ENCODE measurements at places on chromosomes 11 and 22. TPM values are rescaled to one million over a fixed set of nuclear protein-coding genes. Genes with fewer than 3 reads are reported as not detected.
A peak's percentile ranks its signal among the peaks of the same experiment; 100 is the strongest.

Gene ATG2A
- polyA plus RNA-seq, result 20.8 TPM

Gene NADSYN1
- polyA plus RNA-seq, result 63.9 TPM

Gene SLC22A6
- 0.08 TPM for polyA plus RNA-seq

Gene MMP13
- not detected for polyA plus RNA-seq

Gene MMP27
- not detected for polyA plus RNA-seq

Gene SCN4B
- polyA plus RNA-seq, result 7.4 TPM

Gene OR5A2
- 0.06 TPM for polyA plus RNA-seq

Gene KDM4E
- 0.23 TPM for polyA plus RNA-seq

Gene CARS1
- 36.6 TPM for polyA plus RNA-seq

Gene CCDC87
- polyA plus RNA-seq, result 0.12 TPM

Gene CRACR2B
- polyA plus RNA-seq, result 21.0 TPM

Gene ASCL2
- polyA plus RNA-seq, result 0.76 TPM

DNA sequence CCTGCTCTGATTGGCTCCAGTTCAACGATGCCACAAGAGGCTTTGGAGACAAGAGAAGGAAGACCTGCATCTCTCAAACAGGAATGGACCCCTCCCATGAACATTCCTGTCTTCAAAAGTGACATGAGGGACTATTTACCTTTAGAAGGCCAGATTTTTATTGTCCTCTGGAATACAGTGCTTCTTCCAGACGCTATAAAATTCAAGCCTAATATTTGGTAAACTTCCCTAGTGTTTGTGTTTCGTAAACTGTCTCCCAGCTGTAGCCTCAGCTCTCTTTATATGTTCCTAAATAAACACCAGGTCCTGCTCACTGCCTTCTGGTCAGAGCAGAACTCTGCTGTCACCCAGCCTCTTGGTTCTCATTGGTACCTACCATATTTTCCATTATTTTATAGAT, 157.8 kb downstream of the CCDC34 start:
- no peak for DNase-seq

- DNase-seq, result no peak
Measured at GRCh38 chr11:94735907-94736306, 32.2 kb upstream of the AMOTL1 start.

DNA sequence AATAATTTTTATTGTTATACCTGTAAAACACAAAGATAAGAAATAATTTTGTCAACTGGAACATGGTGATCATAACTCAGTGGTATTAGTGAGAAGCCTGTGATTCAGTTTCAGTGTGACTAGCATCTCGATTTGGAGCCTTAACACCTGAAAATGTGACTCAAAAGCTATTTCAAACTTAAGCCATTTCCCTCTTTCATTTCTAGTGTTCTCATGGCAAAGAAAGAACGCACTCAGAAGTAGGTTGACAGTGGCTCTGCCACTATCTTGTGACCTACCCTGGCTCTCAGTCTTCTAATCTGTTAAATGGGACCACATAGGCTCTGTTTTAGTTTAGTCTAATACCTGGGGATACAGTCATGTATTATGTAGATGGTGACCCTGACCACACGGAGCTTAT, 62.7 kb downstream of the ISX start:
- no peak for DNase-seq

DNA sequence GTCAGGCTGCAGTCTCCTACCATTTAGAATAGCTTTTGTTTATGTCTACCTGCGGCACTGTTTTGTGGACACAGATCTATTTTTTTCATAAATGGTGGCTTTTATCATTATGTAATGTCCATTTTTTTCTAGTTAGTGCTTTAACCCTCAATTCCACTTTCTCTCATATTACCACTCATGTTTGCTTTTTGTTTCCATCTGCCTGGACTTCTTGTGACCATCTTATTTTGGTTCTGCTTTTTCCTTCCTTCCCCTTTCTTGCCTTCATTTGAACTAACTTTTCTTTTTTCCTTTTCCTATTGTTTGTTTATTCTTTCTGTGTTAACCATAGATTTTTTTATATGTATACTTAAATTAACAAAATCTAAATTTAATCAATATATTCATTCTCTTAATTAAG, 98.5 kb upstream of the SLC22A12 start:
- no peak for DNase-seq

GRCh38 chr22:28358312-28358711, 321.3 kb downstream of the TTC28 start:
- no peak for DNase-seq

GRCh38 chr11:61587951-61588727, 7.3 kb upstream of the SYT7 start:
- peak; percentile 43 for DNase-seq

GRCh38 chr11:111548525-111548924, 8.0 kb downstream of the LAYN start:
- DNase-seq, result no peak

DNA sequence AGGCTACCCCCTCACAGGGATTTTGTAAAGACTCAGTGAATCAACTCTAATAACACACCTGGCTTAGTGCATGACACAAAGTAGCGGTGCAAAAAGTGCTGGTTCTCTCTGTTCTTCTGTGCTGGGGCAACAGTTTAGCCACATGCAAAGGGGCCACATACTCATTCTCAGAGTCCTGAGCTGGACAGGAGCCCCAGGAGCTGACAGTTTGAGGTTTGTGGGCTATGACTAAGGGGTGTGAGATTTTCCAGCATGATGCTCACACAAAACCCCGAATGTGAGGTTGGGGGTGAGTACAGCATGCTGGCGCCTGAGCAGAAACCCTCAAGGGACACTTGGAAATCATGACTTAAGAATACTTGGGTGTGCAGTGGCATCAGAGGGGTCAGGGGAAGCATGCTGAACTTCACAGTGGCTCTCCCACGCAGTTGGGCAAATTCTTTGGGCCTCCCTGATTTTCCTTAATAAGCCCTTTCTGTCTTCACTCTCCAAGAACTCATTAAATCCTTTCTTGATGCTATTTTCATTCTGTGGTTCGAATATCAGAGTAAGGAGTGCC, 31.0 kb downstream of the TMPRSS5 start:
- no peak for DNase-seq

- DNase-seq, result peak; percentile 71
Measured at GRCh38 chr11:130131961-130132850, 27.4 kb upstream of the ST14 start.

DNA sequence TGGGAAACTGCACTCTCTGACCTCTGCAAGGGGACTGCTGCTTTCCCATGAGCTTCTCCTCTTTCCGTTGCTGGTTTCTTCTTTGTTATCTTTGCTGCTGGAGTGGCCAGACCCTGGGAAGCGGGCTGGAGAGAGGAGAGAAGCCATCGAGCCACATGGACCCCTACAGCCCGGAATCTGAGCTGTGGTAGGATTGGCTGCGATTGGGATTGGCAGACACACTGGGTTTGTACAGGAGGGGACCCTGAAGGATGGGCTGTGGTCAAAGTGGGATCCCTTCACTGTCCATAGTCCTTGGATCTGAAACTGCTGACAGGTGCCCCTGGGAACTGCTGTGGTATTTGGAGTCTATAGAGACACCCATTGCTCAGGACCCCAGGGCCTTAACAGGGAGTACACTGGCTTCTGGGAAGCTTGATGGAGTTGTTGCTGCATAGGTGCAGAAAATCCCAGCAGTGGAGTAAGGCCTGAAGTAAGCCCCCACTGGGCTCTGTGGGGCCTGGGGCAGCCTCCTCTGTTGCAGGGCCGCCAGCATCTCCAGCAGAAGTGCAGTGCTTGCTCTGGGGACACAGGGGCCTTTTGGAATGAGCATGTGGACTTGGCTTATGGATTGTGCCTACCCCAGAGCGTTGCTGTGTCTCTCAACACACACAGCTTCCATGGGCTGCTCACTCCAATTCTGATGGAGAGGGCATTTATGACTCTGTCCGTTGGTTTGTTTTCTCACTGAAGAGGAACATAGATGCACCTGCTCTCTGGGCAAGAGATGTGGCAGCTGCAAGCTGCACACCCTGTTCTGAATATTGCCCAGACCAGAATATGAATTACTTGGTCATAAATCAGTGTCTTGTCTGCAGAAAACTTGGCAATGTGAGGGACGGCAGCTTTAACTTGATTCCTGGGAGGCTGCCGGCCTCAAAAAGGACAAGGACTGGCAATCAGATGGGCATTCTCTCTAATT, 32.0 kb downstream of the BCR start:
- no peak for DNase-seq

GRCh38 chr11:26987272-26987671, 6.6 kb upstream of the FIBIN start:
- no peak for DNase-seq

DNA sequence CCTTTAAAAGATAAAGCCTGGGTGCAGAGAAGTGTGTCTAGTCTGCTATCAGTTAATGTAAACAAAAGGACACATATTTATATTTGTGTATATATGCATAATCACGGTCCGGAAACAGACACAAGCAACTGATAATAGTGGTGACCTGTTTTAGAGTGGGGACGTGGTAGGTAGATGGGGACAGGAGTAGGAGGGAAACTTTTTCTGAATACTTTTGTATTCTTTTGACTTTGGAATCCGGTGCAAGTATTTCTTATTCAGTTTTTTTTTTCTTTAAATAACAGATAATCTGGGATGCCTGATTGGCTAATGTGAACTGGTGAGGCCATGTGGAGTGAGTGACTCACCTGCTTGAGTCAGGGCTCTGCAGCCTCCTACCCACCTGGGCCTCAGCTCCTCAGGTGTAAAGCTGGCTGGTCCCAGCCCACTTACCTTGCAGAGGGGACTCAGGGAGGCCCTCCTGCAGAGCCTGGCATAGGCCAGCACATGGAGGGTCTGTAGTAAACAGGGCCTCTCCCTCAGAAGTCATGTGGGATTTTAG, 15.3 kb downstream of the MICAL2 start:
- no peak for DNase-seq

DNA sequence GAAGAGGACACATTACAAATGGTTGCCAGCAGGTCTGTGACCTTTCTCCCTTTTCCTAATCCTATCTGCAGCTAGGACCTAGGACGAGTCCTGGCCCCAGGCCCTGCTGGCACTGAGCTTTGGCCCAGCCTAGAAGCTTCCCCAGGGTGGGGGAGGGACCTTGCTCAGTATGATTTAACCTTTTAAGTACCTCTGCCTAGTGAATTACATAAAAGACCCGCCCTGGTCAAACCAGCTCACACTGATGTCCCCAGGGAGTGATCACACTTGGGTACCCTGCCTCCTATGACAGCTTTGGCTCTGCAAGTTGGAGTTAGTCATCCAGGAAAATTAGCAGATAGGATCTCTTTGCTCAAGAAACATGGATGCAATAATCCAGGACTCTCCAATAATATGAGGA, 21.9 kb downstream of the ASCC2 start:
- DNase-seq, result no peak

DNA sequence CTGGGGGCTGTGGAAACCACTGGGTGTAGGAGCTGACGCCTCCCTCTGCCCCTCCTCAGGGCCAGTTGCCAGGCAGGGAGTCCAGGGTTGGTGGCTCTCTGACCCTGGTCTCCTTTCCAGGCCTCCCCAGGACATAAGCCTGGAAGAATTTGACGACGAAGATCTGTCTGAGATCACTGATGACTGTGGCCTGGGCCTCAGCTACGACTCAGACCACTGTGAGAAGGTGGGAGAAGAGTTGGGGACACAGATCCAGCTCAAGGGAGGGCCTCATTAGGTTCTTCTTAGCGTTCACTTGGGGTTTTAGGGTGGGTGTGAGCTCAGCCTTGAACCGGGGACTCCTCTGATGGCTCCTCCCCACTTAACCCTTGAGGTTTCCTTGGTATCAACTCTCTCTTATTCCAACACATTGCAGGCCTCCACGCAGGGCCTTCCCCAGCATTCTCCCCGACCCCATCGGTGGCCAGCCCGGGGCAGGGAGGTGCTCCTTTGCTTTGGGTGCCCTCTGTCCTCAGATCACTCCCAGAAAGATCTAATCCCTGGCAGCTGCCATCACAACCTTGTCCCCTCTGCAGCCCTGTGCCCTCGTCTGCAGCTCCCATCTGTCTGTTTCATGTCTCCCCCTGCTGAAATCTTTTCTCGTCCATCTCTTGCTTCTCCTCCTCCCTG, 1.2 kb downstream of the MAPK8IP2 start:
- DNase-seq, result no peak

GRCh38 chr11:86848132-86848531, 47.8 kb downstream of the PRSS23 start:
- DNase-seq, result no peak

DNA sequence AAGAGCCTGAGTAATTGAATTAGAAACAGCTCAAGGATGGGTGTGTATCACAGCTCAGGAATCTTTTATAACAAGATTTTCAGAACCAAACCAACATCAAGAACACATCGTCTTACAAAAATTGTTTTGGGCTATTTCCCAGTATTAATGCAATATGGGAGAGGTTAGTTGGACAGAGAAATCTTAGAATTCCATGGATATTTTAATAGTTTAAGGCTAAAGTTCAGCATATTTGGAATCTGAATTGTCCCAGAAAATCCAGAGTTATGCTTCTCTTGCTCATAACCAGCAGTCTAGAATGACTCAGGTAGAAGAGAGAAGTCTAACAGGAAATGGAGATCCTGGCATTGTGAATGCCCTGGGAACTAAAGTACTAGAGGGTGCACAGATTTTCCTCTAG, 74.6 kb downstream of the ADM start:
- no peak for DNase-seq

- DNase-seq, result no peak
Measured at GRCh38 chr11:85530634-85531033, 96.5 kb downstream of the DLG2 start.
